Mesangial cell (primary cell): ENCODE measurements at places on chromosomes 1 and 21. TPM values are rescaled to one million over a fixed set of nuclear protein-coding genes. Genes with fewer than 3 reads are reported as not detected.

The NEXN gene
- 1.3 and 3.1 TPM in 2 replicates for total RNA-seq

The CR2 gene
- total RNA-seq = not detected in 2 replicates

The KRTAP13-2 gene
- total RNA-seq = not detected in 2 replicates

The TTC24 gene
- not detected in 2 replicates for total RNA-seq

The KLF18 gene
- not detected in 2 replicates for total RNA-seq

The PUM1 gene
- 67.8 and 79.1 TPM in 2 replicates for total RNA-seq

The PPFIA4 gene
- total RNA-seq = 0.38 and 0.98 TPM in 2 replicates

The TP73 gene
- not detected in 2 replicates for total RNA-seq

The TCHHL1 gene
- total RNA-seq = not detected in 2 replicates

The SEMA6C gene
- total RNA-seq = 5.4 and 8.0 TPM in 2 replicates

The LPAR3 gene
- total RNA-seq = 0.16 and 0.25 TPM in 2 replicates

The TTC13 gene
- 5.6 and 9.9 TPM in 2 replicates for total RNA-seq

The CDC20 gene
- total RNA-seq = 12.9 and 358 TPM in 2 replicates

The ST6GALNAC3 gene
- 0.49 and 1.4 TPM in 2 replicates for total RNA-seq

The HPCAL4 gene
- total RNA-seq = not detected in 2 replicates

The PDPN gene
- 7.1 and 7.3 TPM in 2 replicates for total RNA-seq

The IL20 gene
- not detected in 2 replicates for total RNA-seq

The GADD45A gene
- 69.6 and 112 TPM in 2 replicates for total RNA-seq

The CRABP2 gene
- 2.1 and 19.6 TPM in 2 replicates for total RNA-seq

The PGLYRP3 gene
- total RNA-seq = not detected in 2 replicates
